SW480 (cell line): ENCODE measurements at places on chromosomes 3 and 15.
A peak's percentile ranks its signal among the peaks of the same experiment; 100 is the strongest.

- no peak for DNase-seq
Measured at GRCh38 chr15:69094124-69094921, 66.1 kb upstream of the GLCE start.

DNA sequence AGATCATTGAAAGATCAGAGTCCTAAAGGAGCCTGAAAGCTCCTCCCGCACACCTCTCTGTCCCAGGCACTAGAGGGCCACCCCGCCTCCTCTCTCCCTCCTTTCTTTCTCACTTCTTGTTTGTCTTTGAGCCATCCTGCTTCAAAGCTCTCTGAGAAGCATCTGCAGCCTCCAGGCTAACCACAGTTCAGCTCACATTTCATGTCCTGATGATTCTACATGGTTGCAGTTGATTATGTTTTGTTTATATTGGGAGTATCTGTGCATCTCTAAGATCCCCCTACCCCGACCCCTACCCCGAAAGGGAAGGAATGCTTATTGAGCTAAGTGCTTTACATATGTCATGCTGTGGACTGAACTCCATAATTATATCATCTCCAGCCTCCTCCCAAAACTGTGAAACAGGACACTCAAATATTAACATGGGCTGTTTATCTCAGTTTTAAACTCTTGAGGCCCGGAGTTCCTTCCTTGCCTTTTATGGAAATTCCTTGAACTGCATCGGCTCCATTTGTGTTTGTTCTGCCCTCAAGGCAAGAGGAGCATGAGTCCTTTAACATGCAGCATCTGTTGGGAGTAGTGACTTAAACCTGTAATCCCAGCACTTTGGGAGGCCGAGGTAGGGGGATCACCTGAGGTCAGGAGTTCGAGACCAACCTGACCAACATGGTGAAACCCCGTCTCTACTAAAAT is 30.9 kb downstream of the MGLL start:
- DNase-seq = peak; percentile 45

DNA sequence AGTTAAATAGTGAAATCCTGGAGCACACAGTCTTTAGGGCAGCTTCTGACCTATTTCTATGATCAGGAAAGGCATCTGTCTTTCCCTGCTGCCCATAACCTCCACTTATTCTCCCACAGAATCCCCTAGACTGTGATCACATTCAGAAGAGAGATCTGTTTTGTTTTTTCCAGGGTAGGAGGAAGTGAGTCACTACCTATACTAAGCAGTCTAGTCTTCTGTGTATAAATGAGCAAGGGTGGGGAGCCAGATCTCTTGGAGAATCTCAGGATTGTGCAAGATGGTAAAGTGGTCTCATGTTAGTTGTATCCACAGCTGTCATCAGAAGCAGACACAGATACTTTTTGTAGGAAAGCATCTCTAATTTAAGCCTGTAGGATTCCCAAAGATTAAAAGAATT is 11.8 kb upstream of the FBXO22 start:
- peak; percentile 9 for DNase-seq

DNA sequence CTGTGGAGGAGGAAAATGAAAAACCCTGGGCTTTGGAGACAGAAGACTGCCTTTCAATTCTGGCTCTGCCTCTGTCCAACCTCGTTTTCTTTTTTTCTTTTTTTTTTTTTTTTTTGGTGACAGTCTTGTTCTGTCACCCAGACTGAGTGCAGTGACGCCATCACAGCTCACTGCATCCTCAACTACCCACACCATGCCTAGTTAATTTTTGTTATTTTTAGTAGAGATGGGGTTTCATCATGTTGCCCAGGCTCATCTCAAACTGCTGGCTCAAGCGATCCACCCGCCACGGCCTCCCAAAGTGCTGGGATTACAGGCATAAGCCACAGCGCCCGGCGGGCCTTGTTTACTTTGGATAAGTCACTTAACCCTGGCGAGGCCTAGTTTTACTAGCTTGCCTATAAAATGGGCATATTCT is 66.3 kb upstream of the SLC25A26 start:
- DNase-seq = no peak

DNA sequence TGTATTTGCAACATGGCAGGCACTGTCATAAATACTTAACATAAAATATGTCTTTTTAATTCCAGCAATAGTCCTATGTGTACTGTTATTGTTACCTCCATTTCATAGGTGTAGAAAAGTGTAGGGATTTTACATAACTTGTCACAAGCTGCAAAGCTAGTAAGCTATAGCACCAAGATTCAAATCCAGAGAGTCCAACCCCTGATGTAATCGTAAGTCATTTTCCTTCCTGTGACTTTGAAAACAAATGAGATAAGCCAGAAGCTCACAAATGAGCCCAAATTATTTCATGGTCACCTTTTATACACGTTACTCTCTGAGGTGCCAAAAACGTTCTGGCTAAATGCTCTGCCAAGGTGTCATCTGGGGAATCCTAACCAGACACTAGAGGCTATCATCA is 23.8 kb downstream of the TNIK start:
- DNase-seq = no peak

- DNase-seq = no peak
Measured at GRCh38 chr3:127590282-127590592, 296 bp downstream of the TPRA1 start.
